ENCODE measurements at places on chromosomes 3 and 15.

DNA sequence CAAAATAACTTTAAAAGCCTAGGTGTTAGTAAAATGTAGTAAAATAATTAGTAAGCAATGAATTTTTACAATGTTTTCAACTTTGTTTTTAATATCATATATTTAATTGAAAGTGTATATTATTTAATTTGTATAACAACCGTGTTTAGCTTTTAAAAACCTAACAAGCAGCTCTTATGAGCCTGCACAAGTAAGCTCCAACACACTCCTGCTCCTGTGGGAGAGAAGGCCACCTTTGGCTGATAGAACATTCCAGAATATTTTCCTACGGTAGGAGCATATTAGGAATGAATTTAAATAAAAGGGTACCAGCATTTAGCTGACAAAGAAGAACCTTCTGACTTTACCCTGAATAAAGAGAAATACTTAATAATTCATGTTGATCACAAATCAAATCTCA lies 40.3 kb upstream of the TM4SF1 start:
- no peak for DNase-seq

- DNase-seq = no peak
Measured at GRCh38 chr3:41357271-41357670, 158.0 kb downstream of the CTNNB1 start.

- no peak for DNase-seq
Measured at GRCh38 chr15:38688761-38689160, 124.1 kb upstream of the RASGRP1 start.

DNA sequence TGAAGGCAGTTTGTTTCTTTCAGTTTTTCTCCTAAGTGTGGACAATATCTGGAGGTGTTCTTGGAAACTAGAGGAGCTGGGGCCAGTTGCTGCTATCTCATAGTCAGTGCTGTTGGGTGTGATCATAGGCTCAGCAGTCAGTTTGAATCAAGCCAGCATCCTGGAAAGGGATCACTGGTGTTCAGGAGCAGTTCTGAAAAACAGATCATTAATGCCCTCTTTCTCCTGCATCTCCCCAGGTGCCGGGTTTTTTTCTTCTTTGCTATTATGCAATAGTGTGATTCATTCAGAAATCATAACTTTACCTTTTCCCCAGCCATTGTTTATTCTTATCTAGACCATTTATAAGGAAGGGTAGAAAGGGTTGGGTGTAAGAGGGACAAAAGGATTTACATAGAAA lies 24.0 kb downstream of the LNP1 start:
- no peak for DNase-seq

- no peak for DNase-seq
Measured at GRCh38 chr3:32376115-32376514, 15.5 kb upstream of the CMTM7 start.

DNA sequence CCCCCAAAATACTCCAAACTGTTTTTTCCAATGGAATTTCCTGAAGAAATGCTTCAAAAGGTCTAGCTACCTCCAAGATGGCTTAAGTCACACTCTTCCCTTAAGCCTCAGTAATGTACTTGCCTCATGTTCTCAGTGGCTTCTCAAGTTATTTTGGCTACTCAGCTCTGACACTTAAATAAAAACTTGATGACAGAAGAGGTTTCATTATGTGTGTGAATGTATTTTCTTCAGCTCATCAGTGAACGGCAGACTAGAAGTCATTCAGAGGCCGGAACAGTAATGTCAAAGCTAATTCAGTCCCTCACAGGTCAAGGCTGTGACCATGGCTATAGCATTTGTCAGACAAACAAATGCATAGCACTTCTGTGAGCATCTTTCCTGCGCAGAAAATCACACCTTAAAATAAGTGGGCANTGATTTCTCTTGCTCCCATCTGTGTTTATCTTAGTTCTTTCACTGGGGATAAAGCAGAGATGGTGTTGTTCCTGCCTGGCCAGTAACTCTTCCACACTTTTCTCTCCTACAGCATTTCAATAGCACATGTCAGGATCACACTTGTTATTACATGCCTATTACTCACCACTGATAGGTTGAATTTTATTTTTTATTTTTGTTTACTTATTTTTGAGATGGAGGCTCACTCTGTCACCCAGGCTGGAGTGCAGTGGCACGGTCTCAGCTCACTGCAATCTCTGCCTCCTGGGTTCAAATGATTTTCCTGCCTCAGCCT lies 68.5 kb upstream of the PLCL2 start:
- DNase-seq = no peak

DNA sequence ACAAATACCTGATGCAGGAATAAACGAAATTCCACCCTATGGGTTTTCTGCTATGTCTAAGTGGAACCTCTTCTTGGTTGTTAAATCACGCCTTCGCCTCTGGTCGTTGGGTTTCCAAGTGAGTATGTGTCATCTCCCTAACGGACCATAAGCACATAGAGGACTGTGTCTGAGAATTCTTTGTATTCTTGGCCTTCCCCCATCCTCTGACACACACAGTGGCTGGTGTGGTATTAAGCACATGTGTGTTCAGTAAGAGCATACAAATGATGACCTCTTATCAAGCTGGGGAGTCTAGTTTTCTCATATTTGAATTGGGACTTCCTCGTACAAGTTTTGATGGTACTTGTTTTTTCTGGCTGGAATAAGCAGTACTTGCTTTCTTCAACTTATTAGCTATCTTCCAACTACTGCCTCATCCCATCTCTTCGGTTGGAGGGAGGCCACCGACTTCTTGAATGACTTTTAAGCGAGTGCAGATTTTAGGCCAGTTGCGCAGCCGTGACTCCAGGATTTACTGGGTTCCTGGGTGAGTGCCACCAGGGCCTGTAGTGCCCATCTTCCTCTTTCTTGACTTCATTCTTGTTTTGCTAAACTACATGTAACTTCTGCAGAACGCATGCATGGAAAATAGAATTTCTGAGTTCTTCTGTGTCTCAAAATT lies 240.2 kb downstream of the ADAMTS17 start:
- DNase-seq = no peak

DNA sequence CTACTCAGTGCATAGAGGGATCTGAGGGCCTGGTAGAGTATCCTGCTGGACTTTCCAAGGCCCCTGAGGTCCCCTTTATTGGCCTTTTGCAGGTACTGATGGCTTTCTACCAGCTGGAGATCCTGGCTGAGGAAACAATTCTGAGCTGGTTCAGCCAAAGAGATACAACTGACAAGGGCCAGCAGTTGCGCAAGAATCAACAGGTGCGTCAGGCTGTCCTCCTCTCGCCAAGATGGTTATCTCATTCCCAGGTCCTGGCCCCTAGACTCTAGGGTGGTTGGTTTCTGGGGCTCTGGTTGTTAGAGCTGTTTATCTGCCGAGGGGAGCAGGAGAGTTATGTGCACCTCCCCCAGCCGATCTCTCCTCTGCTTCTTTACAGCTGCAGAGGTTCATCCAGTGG lies 9.3 kb downstream of the EIF2B5 start:
- DNase-seq = no peak

DNA sequence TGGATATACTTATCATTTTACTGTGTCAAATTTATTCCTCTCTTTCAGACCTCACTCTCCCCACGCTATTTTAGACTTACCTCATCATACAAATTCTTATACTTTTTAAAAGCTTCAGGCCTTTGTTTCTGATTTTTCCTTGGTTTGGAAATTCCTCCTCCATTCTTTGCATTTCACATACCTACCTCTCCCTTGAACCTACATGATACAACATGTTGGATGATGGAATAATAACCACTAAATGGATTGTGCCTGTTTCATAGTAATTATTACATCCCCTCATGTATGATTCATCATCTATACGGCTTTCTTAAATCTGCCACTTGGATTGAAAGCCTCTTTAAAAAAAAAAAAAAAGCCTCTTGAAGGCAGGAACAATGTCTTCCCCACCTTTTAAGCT lies 24.6 kb downstream of the TRIP4 start:
- DNase-seq = no peak

DNA sequence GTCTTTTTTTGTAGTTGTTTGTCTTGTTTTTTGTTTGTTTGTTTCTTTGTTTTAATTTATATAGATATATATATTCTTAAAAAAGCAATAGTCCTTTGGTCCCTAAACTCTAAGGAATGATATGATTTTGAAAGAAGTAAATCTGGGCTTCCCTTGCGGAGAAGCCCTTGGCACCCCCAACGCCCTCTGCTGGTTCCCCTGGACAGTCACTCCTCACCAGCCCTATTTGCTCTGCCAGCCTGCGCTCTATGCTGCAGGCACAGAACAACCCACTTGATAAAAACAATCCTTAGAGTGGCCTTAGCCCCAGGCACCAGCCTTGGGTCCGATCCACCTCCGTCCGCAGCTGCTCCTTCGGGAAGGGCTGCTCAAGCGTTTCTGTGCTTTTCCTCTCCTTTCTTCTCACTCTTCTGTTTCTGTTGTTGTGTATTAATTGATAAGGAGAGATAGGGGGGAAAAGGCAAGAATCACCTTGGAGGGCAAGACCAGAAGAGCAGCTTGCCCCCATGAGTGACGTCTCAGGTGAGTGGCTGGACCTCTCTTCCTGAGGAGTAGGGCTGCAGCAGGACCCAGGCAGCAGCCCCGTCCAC lies 13.7 kb upstream of the PARP6 start:
- DNase-seq = no peak

- DNase-seq = no peak
Measured at GRCh38 chr3:142844339-142844977, 44.4 kb downstream of the PCOLCE2 start.

DNA sequence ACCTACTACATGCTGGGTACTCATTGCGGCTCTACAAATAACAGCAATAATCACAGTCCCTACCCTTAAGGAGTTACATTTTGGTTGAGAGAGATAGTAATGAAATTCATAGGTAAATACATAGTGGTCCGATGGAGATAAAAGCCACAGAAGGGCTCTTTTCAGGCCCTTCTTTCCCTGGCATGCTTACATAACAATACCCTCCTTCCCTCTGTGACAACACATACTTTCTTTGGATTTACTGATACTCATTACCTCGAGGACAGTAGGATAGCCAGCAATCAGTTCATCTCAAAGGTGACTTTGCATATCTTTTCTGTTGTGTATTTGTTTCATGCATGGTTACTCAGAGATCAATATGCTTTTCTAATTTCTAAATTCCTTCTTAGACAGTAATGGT lies 54.5 kb downstream of the HSPBAP1 start:
- no peak for DNase-seq

GRCh38 chr3:69370156-69370883 lies 15.6 kb downstream of the FRMD4B start:
- DNase-seq = no peak

DNA sequence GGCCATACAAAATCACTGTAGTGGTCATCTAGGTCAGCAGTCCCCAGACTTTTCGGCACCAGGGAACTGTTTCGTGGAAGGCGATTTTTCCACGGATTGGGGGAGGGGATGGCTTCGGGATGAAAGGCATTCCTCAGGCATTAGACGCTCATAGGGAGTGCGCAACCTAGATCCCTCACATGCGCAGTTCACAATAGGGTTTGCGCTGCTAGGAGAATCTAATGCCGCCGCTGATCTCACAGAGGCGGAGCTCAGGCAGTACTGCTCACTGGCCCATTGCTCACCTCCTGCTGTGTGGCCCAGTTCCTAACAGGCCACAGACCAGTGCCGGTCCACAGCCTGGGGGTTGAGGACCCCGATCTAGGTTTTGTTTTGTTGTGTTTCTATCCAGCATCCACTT lies 200.1 kb downstream of the SLC9A9 start:
- DNase-seq = no peak

- DNase-seq = no peak
Measured at GRCh38 chr3:10292505-10293419, at the start of gene GHRL. Gene GHRL (minus strand): TSS chr3:10292947. CDS start chr3:10290180, 2,767 bp downstream.

GRCh38 chr3:19226479-19226878 lies 78.2 kb downstream of the KCNH8 start:
- DNase-seq = no peak

- no peak for DNase-seq
Measured at GRCh38 chr3:116443191-116443661, 2.1 kb downstream of the LSAMP start.

DNA sequence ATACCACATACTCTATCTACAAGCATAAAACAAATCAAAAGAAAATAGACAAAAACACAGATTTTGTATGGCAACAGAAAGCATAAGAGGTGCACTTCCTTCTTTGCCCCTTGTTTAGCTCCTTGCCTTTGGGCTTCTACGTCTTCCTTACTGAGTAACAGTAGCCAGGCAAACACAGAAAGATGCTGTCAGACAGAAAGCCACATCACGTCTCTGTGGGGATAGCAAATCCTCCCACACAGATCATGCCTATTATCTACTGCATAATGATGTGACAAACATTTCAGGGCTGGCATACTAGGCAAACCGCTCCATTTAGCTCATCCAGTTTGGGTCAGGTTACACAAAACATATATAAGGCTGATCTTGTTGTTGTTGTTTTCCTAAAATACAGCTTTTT lies 92.7 kb downstream of the BOC start:
- no peak for DNase-seq

- DNase-seq = no peak
Measured at GRCh38 chr15:52172869-52173268, 18.3 kb downstream of the GNB5 start.

DNA sequence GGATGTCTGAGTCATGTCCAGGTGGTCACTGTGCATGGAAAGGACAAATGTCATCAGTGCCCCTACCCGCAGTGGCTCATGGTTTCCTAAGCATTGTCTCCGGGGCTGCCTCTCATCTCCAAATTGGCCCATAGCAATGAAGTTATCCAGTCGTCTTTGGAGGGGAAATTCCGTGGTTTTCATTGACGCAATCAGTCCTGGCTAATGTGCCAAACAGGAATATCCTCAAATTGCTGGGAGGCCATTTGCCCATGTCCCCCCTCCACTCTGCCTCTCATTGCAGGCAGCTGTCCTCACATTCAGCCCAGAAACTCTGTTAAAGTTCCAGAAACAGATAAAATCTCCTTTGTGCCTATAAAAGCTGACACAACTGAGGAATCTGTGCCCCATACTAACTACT lies 81.6 kb downstream of the MCTP2 start:
- DNase-seq = no peak

GRCh38 chr15:54045397-54045796 lies 67.2 kb downstream of the UNC13C start:
- DNase-seq = no peak

DNA sequence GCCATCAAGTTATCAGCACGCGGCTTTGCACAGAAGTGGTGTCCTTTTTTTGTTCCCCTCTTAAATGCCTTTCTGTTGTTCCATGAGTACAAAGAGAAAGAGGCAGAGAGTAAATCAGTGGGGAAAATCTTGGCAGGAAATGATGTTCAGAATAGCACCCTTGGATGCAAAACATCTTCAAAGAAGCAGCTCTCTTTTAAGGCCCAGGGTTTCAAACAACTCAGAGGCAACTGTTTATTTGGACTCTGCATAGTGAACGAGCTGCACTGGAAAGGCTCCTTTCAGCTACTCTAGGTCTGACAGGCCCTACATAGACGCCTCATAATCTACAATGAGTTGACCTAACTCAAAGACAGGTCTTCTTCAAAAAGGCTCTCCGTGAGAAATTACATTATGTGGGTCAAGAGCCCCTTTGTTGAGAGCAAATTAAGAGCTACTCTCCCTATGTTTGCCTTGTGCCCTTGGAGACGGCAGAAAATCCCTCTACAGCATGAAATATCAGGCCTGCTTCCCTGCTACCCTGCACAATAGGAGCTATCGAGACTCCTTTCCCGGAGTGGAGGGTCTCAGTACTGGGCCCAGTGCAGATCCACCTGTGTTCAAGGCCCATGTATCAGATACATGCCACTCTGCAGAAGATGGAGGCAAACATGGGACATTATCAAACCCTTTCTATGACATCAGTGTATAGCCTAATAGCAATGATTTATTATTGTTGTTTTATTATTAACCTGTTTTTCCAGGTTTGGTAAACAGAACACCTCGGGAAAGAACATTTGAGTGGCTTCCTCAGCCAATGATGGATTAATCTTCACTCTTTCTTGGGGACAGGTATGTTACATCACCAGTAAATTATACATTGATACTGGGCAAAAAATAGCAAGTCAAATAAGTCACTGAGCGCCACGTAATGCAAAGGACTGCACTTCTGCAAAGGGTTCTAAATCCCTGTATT lies 53.1 kb downstream of the HEG1 start:
- DNase-seq = no peak
